ENCODE measurements at places on chromosomes 5 and 9. TPM values are rescaled to one million over a fixed set of nuclear protein-coding genes. Genes with fewer than 3 reads are reported as not detected.

- no peak for DNase-seq
Measured at GRCh38 chr9:25418974-25419373, 259.3 kb downstream of the TUSC1 start.

GRCh38 chr9:133333566-133333965, 2.4 kb downstream of the SURF6 start:
- DNase-seq: no peak

- DNase-seq: no peak
Measured at GRCh38 chr9:16105168-16106020, 552.6 kb downstream of the CCDC171 start.

DNA sequence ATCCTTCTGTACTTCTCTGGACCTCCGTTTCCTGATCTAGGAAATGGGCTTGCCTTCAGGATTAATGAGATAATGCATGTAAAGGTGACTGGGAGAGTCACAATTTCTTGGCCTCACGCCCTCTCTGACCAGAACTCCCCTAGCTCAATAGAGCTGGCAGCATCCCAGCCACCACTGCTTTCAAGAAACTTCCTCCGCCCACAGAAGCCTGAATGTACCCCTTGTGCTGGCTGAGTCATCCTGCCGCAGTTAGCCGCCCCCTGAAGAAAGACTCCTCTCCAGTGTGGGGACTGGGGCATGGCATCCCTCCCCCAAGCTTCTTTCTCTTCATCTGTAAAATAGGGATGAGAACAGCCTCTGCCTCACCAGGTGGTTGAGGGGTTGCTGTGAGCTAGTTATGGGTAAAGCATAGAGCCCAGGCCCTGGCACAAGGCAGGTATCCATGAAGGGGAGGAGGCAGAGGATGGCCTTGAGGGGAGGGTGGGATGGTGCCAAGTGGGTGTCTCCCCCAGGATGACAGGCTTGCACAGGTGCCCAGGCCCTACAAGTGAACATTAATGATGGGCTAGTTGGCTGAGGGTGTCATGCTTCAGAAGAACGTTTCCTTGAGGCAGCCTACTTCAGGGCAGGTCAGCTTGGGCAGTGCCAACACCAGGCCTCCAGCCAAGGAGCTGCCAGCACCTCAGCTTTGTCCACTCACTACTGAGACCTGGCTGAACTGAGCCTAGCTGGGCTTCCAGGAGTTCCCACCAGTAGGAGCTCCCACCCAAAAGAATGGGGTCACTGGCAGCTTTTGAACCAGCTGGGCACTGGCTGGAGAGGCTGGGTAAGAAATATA, 3.4 kb downstream of the PDLIM4 start:
- peak; percentile 25 for DNase-seq

DNA sequence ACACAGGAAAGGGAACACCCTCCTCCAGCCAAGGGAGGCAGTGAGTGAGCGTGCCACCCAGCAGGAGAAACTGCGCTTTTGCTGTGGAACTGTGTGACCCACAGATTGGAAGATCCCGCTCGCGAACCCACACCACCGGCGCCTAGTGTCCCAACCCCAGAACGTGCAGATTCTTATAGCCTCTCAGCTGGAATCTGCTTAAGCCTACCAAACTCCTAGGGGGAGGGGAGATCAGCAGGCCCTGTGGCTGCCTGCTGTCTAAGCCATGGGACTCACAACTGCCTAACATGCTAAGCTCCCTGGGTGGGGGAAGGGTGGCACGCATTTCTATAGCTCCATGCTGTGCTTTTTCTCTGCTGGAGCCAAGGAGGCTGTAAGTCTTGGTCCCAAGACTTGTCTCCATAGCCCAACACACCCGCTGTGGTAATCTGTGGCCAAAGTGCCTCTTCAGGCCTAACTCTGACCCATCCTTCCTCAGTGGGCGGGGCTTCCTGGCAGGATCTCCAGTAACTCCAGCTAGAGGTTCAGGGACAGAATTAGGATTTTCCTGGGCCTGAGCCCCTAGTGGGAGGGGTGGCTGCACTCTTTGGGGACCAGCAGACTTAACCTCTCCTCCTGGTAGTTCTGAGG, 485.0 kb downstream of the TAF11L14 start:
- no peak for DNase-seq

- DNase-seq: no peak
Measured at GRCh38 chr5:92758552-92758951, 822.5 kb downstream of the NR2F1-AS1 start.

DNA sequence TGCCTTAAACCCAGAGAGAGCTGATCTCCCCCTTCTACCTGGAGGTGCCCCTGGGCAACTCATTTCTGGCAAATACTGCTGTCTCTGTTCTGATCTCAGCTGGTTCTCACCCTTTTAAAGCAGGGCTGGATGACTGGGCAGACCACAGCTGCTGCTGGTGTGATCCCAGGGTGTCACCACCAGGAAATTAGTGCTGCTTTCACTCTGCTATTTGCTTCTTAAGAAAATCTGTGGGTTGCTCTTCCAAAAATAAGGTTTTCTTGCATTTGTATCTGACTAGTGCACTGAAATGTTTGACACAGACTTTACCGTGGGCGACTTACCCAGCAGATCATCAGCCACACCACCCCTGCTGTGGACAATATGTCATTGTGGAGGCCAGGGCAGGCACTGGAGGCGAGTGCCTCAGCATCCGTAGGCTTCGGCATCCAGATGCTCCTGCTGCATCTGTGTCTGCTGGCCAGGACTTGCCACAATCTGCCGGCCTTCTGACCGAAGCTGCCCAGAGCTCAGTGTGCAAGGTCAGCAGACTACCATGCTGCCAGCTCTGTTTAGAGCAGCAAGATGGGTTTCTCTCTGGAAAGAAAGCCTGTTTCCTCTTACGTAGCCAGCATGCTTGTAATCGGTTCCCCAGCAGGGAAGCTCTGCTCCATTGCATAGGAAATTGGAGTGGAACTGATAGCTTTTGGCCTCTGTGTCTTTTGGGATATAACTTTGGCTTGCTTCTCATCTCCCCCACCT, 13.6 kb downstream of the ARHGAP26 start:
- DNase-seq: peak; percentile 88

DNA sequence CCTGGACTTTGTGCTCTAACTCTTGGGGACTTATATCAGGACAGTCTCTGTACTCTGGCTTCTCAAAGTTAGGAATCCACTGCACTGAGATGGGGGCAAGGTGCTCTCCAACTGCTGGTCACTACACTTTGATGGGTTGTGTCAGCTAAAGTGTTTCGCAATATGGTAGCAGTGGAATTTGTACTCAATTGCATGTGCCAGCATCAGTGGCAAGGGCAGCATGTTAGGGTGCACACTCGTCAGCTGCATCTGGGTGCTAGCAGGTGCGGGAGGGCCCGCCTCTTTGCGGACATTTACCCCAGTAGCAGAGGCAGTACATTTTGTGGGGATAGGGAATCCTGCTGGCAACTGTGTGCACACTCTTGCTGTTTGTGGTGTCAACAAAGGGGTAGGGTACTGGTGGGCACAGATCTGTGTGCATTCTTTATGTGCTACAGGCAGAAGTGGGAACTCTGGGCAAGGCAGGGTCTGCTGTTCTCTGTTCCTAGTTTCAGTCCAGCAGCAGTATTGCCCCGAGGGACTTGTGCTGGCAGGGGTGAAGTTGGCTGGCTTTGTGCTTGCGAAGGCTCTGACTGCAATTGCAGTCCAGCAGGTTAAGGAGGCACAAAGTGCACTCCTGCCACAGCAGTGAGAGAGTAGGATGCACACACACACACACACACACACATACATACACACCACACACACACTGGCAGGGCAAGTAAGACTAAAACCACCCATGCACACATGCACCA, 924.8 kb upstream of the CDH9 start:
- no peak for DNase-seq

DNA sequence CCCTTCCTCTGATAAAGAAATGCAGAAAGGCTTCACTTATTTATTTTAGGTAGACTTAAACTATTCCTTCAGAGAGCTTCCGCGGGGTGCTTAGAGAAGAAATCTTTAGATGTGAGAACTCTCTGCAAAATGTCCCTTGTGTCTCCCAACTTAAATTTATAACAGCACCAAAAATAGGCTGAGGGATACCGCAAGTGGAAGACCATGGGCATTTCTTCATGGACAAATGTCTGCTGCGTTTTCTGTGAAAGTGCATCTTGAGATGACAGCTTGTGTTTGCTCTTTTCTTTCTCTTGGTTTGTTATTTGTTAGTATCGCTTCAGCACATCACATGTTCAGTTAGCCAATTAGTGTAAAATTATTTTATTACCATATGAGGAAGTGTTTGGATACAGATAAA, 15.3 kb upstream of the GRIN3A start:
- DNase-seq: no peak

DNA sequence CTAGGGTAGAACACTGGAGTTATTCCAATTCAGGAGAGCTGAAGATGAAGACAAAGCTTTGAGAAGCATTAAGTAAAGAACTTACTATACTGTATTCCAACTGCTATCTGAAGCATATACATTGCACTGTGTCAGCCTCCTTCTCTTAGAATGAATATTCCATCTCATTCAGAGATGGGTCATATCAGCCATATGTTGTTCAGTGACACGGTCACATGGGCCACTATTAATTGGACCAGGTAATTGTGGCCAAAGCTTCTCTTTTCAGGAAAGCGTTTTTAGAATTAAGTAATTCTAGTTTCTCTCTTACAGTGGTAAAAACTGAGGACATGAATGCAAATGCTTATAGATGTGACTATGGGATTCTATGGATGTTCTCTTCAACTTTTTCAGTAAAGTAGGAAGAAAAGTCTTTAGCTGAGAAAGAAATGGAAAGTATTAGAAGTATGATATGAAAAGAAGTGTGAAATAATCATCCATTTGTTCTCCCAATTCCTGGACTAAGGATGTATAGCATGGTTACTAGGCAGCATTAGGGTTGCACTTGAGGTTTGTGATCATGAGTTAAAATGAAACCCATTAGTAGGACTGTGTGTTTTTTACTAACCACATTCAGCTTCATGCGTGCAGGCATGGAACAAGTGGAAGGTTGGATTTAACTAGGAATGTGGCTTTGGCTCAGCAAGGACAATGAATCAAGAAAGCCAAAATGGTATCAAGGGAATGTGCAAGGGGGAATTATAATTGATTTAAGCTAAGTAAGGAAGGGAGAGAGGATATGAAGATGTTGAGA, 40.9 kb downstream of the CETN3 start:
- no peak for DNase-seq

DNA sequence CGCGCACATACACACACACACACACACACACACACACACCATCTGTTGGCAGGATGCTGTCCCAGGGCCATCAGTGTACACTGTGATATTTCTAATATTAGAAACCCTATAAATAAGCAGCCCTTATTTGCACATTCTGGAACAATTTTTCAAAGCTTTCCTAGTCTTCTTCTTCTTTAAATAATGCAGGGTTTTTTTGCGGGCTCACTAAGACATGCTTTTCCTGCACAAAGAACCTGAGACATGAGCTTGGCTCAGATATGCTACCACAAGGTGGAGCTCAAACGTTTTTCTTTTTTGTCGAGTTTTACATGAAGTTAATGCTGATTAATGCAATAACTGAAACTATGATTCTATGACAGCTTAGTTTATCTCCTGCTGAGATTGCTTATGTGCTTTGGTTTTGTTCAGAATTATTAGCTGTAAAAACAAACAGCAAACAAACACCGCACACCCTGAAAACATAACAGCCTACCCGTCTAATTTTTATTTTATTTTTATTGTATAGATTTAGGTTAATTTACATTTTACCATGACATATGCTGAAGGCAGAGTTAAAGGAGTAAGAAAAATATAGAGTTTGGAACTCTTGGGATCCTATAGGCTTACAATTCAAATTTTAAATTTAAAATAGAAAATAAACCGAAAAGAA, 95.8 kb downstream of the ALDH1A1 start:
- peak; percentile 26 for DNase-seq

DNA sequence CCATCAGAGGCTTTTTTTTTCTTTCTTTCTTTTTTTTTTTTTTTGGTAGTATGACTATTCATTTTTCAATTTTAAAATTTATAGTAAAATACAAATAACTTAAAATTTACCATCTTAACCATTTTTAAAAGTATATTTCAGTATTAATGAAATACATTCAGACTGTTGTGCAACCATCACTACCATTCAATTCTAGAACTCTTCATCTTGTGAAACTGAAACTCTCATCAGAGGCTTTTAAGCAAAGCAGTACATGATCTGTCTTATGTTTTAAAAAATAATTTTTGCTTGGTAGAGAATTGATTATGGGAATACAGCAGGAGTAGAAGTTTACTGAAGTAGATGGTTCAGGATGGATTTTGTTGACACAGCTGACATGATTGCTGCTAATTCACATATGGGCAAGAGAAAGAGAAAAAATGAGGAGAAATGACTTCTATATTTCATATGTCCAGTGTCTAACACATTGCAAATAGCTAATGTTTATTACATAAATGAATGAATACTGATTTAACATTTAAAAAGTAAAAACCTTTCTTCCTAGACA, 13.4 kb downstream of the ELOVL7 start:
- no peak for DNase-seq

DNA sequence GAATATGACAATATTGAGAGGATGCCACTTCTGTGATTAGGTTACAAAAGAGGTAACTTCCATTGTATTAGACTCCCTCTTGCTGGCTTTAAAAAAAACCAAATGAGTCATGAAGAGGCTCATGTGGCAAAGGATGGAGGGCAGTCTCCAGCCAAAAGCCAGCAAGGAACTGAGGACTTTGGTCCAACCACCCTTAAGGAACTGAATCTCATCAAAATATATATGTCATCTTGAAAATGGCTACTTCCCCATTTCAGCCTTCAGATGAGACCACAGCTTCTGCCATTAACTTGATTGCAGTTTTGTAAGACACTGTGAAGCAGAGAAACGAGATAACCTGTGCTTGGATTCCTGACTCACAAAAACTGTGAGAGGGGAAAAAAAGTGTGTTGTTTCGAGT, 15.5 kb upstream of the TRIM32 start:
- DNase-seq: no peak

DNA sequence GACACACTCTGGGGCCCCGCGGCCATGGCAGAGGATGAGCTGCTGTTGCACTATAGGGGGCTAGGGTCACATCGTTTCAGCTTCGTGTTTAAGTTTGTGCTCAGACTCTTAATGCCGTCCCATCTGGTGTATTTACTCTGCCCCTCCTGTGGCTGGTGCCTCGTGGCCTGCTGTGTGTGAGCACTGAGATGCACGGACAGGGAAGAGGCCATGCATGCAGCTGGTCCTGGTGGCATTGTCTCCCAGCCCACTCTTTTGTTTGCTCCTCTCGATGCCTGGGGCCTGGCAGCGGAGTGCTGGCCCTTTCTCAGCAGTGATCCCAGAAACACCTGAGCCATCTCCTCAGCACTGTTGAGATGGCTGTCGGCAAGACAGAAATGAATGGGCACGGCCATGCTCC, 30.0 kb upstream of the PHF2 start:
- no peak for DNase-seq

- no peak for DNase-seq
Measured at GRCh38 chr5:145162626-145163025, 672.5 kb downstream of the PRELID2 start.

DNA sequence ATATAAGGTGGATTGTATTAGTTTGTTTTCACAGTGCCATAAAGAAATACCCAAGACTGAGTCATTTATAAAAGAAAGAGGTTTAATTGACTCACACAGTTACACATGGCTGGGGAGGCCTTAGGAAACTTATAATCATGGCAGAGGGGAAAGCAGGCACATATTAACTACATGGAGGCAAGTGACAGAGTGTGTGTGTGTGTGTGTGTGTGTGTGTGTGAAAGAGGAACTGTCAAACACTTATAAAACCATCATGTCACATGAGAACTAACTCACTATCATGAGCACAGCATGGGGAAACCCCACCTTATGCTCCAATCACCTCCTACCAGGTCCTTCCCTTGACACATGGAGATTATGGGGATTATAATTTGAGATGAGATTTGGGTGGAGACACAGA, 118.6 kb downstream of the SPEF2 start:
- peak; percentile 83 for DNase-seq

CCL27 gene
- total RNA-seq: 0.69 TPM

Measured in activated naive CD4-positive, alpha-beta T cell treated with anti-CD3 and anti-CD28 coated beads for 36 hours (primary cell).